ENCODE measurements at places on chromosomes 3 and 15.

DNA sequence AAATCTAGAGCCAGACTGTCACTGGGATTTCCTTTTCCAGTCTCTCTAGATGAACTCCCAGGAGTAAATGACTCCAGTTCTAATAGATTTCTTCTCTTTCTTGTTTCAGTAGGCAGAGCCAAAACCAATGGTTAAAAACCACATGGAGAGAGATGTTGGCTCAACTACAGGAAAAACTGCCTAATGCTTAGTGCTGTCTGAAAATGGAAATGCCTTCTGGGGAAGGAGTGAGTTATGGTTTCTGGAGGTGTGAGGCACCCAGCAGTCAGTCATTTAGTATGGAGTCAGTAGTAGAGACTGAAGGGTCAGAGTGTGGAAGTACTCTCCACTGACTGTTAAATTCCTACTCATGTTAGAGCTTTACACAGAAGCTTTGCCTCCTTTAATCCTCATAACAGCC is 136.7 kb downstream of the CCNL1 start:
- no peak for DNase-seq

- DNase-seq = no peak
Observed at GRCh38 chr3:31472479-31473390, 60.0 kb upstream of the STT3B start.

DNA sequence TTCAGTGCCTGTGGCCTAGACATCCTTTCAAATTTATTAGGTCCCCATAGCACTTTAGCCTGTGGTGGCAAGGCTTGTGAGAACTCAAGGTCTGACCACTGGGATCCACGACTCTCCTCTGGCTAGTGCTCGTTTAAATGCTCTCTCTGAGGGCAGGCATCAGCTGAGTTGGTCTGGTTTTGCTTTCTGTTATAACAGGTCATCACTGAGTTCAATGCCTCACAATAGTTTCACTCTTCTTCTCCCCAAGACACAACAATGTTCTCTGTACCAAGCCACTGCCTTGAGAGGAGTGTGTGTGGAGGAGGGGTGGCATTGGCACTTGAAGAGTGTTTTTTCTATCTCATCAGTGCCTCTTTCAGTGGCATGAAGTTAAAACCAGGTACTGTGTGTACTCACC is 7.6 kb downstream of the OR5K4 start:
- DNase-seq = no peak

DNA sequence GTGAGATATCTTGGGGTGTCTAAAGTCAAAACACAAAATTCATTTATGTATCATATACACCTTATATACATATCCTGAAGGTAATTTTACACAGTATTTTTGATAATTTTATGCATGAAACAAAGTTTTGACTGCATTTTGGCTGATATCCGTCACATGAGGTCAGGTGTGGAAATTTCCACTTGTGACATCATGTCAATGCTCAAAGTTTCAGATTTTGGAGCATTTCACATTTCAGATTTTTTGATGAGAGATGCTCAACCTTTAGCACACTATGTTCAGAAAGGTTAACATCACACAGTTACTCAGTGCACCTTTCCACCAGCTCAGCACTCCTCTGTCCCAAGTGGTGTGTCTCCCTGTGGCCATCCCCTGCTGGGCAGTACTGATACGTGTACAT is 37.7 kb upstream of the CPB1 start:
- no peak for DNase-seq

GRCh38 chr3:23193831-23194230 is 9.3 kb upstream of the UBE2E2 start:
- DNase-seq = no peak

GRCh38 chr15:72751751-72752455 is 31.7 kb downstream of the ADPGK start:
- DNase-seq = no peak

- DNase-seq = no peak
Observed at GRCh38 chr15:83711236-83711635, 57.3 kb downstream of the ADAMTSL3 start.

GRCh38 chr3:124826703-124827102 is 60.5 kb downstream of the ITGB5 start:
- no peak for DNase-seq

Data from NCI-H526 (cell line).